Activated T-cell treated with anti-CD3 and anti-CD28 coated beads for 24 hours (primary cell): ENCODE measurements at places on chromosomes 12 and 14.

GRCh38 chr12:13002301-13003097 is 2.4 kb upstream of the HEBP1 start:
- no peak for DNase-seq

GRCh38 chr12:105369014-105369413 is 38.5 kb downstream of the C12orf75 start:
- DNase-seq, result no peak

GRCh38 chr12:104250366-104251125 is 35.0 kb downstream of the TXNRD1 start:
- no peak for DNase-seq

GRCh38 chr14:92516966-92517506 is 3.5 kb downstream of the RIN3 start:
- peak; percentile 7 for DNase-seq

- DNase-seq, result no peak
Observed at GRCh38 chr14:63647696-63648410, 6.2 kb upstream of the WDR89 start.

- no peak for DNase-seq
Observed at GRCh38 chr12:91604897-91605296, 422.3 kb upstream of the DCN start.

DNA sequence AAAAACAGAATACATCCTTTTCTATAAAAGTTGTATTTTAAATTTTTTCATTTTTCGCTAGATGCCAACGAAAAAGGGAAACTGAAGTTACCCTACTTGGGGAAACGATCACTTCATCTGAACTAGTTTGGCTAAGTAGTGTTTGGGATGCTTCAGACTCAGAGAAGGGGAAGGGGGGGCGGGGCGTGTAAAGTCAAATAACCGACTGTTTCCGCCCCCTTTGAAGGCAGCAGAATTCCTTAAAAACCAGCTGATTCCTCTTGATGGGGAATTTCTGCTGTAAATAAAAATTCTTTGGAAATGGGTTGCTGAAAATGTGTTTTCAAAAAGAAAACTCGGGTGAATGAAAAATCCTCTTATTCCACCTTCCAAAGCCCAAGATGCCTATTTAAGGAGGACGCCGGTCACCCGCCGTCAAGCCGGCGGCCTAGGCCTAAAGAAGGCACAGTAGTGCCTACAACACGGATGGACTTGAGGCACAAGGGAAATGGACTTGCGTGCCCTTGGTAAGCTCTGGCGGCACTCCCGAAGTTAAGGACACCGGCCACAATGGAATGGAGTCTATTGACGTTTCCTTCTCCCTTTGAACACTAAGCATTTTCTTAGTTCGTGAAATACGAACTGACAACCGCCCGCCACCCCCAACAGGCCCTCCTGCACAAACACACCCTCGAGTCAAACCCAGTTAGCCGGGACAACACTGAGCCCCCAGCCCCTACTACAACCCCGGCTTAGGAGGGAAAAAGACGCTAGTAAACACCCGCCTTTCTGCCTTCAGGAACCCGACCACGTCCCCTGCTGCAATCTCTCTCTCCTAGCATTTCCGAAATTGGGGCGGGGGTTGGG is 1.9 kb downstream of the ATXN2 start:
- DNase-seq, result peak; percentile 2

GRCh38 chr12:76455582-76456345 is 103.8 kb downstream of the OSBPL8 start:
- DNase-seq, result peak; percentile 11

DNA sequence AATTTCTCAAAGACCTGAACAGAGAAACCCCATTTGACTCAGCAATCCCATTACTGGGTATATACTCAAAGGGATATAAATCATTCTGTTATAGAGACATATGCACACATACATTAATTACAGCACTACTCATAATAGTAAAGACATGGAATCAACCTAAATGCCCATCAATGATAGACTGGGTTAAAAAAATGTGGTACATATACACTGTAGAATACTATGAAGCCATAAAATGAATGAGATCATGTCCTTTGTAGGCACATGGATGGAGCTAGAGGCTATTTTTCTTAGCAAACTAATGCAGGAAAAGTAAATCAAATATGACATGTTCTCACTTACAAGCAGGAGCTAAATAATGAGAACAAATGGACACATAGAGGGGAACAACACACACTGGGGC is 303.8 kb downstream of the BTG1 start:
- no peak for DNase-seq

- no peak for DNase-seq
Observed at GRCh38 chr12:115507560-115507889, 770.0 kb downstream of the MED13L start.
